Naive B cell (primary cell): ENCODE measurements at places on chromosomes 2 and 18.

GRCh38 chr2:127052057-127052770 is 54.7 kb downstream of the BIN1 start:
- DNase-seq, result no peak

- DNase-seq, result no peak
Measured at GRCh38 chr18:12639990-12640880, 17.7 kb downstream of the SPIRE1 start.

- peak; percentile 15 for DNase-seq
Measured at GRCh38 chr2:201185863-201186262, 2.9 kb downstream of the CASP10 start.

- no peak for DNase-seq
Measured at GRCh38 chr2:134301099-134301927, 47.4 kb downstream of the MGAT5 start.

GRCh38 chr2:64419596-64420165 is 34.3 kb upstream of the LGALSL start:
- DNase-seq, result no peak

- DNase-seq, result no peak
Measured at GRCh38 chr2:237732070-237732469, 66.5 kb upstream of the RBM44 start.
